ENCODE measurements at places on chromosomes 1 and 21.

GRCh38 chr1:117886101-117886795, 43.2 kb downstream of the GDAP2 start:
- no peak for DNase-seq

DNA sequence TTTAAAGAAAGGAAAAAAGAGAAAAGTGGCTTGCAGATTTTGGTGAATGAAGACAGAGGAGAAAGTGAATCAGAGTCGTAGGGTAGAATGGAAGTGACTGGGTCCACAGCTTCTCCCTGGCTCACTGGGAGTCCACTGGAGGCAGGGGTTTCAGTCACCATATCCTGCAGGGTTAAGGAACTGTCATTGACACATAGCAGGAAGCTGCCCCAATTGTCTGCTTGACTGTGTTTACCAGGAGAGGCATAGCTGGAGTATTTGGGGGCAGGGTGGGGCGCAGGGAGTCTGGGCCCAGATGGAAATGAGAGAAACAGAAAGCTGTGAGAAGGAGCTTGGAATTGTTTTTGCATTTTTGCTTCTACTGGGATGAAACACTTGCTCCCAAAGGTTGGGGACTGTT, 228.8 kb upstream of the CSF3R start:
- no peak for DNase-seq

GRCh38 chr1:18955441-18956192, 859 bp downstream of the IFFO2 start:
- peak; percentile 26 for DNase-seq

GRCh38 chr1:181044449-181044966, 10.7 kb downstream of the MR1 start:
- no peak for DNase-seq

DNA sequence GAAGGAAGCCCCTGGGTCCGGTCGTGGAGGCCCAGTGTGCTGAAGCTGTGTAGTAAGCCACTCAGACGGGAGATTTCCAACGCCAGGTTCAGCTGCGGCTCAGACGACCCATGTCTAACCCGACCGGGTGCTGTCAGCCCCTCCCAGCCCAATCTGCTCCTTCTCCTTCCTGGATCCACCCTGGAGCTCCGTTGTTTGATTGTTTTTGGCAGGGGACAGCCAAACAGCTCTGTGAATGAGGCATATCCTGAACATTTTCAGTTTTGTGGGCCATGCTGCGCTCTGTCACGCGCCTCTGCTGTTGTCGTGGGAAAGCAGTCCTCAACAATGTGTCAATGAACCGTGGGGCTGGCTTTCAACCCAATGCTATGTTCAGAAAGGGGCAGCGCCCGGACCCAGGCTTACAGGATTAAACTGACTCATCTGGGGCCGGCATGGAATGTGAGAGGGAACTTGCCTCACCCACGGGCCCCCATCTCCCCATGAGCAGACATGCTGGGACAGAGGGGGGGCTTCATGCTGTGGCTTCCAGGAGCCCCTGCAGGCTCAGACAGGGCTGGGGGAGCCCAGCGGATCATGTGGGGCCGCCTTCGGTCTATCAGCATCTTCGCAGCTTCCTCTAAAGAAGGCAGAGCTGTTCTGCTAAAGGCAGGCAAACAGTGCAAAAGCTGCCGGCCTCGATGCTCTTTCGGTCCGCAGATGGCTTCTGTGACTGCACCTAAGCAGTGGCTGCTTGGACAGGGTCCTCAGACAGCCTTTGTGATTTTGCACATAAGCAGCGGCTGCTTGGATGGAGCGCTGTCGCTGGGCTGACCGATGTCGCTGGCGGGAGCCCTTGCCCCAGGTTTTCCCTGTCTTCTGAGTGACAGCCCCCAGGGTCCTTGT, 101.7 kb downstream of the RIPK4 start:
- DNase-seq = no peak

GRCh38 chr1:234702342-234703000, 92.5 kb upstream of the IRF2BP2 start:
- no peak for DNase-seq

DNA sequence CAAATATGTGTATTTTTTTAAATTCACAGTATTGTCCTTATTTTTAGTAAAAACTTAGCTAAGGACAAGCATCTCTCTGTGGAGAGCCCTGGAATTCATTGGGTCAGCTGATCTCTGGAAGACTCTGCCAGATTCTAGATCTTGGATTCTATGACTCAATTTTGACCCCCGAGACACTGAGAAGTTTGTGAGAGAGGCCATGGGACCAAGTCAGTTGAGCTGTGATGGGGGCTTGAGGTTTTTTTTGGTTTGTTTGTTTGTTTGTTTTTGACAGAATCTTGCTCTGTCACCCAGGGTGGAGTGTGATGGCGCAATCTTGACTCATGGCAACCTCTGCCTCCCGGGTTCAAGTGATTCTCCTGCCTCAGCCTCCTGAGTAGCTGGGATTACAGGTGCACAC, 13.5 kb downstream of the SHISA4 start:
- DNase-seq = no peak

DNA sequence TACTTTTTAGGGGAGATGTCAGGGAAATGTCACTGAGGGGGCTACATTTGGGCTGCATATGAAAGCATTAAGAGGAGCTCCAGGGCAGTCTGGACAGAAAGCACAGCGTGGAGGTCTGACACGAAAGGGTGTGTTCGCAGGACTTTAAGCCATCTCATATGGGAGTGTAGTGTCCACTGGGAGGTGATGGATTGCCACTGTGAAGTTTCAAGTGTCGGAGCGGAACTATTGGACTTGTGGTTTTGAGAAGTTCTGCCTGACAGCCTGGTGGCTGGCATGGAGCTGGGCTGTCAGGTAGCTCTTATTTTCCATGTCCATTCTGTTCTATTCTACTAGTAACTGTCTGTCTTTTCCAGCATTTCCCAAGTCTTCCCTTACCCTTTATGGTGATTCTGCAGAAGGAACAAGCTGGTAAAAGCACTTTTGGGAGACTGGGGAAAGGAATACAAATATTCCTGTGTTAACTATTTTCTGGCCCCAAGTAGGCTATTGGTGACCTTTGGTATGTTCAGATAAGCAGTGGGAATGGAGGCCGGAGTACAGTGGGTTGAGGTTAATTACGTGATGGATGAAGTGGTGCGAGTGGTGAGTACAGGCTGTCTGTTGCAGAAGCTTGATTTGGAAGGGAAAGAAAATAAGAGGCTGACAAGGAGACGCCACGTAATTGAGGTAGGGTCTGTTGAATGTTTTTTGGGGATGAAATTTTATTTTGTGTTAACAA, 19.3 kb downstream of the B3GALT5 start:
- DNase-seq = no peak

DNA sequence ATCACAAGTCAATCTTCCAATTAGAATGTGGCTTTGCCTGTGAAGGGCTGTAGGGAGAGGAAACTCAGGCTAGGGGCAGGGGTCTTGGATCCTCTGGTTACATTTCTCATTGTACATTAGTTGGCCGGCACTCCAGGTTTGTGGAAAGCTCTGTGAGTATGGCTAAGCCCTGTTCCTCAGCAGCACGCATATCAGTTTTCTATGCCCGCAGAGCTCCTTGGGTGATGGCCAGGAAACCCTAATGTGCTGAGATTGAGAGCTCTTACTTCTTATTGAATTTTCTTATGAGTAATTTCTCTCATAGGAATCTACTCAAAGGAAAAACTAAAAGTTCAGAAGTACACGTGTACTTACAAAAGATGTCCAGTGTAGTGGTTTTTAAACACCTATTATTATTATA, 30.7 kb upstream of the STMN1 start:
- DNase-seq = no peak

DNA sequence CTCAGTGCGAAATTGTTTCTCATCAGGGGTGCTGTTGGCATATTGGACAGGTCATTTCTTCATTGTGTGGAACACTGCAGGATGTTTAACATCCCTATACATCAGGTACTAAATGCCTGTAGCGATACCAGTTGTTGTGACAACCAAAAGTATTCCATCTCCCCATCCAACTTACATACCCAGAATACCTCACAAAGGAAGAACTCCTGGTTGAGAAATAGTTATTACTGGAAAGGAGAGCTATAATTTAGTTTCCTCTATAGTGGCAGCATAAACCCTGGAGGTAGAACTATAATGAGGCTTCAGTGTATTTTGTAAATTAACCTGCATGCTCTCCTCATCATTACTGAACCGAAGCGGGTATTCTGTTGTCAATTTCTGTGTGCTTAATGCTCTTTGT, 45.1 kb downstream of the IVNS1ABP start:
- no peak for DNase-seq

- DNase-seq = no peak
Observed at GRCh38 chr1:247293047-247293446, 37.2 kb downstream of the VN1R5 start.

- DNase-seq = no peak
Observed at GRCh38 chr1:248751142-248751541, 4.4 kb downstream of the LYPD8 start.

- DNase-seq = no peak
Observed at GRCh38 chr1:157101149-157101548, 1.5 kb upstream of the ETV3L start.

DNA sequence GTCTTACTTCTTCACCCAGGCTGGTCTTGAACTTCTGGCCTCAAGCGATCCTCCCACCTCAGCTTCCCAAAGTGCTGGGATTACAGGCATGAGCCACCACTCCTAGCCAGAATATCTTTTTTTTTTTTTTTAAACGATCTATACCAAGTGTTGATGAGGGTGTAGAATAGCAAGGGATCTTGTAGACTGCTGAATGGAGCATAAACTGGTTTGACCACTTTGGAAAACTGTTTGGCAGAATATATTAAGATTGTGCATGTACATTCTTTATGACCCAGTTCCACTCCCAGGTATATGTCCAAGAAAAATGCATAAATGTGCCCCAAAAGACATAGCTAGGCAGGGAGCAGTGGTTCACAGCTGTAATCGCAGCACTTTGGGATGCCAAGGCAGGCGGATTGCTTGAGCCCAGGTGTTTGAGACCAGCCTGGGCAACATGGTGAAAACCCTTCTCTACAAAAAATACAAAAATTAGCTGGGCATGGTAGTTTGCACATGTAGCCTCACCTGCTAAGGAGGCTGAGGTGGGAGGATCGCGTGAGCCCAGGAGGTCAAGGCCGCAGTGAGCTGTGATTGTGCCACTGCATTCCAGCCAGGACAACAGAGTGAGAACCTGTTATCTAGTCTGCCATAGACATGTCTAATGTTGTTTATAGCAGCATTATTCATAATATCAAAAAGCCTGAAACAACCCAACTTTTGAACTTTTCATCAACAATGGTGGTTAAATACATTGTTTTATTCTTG, 184.0 kb downstream of the VPS13D start:
- no peak for DNase-seq

GRCh38 chr21:34599534-34600101, 15.3 kb downstream of the RCAN1 start:
- no peak for DNase-seq

- DNase-seq = peak; percentile 11
Observed at GRCh38 chr1:11273595-11274234, 717 bp downstream of the UBIAD1 start.

- DNase-seq = no peak
Observed at GRCh38 chr1:228778026-228778425, 42.7 kb downstream of the RHOU start.

DNA sequence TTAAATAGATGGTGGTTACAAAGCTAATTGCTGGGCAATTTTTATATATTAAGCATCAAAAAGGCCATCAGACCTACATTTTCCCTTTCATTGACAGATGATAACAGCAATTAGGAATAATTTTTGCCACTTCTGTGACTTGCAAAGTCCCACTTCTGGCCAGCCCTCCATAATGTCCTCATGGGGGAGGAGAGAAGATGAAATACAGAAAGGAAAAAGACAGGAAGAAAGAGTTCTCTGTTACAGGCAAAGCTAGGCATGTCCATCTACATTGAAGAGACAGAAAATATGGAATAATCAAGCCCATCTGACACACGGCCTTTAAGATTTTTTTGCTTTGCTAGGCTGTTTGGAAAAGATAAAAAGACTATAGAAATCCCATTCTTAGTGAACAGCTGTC, 108.0 kb downstream of the ENAH start:
- DNase-seq = no peak

DNA sequence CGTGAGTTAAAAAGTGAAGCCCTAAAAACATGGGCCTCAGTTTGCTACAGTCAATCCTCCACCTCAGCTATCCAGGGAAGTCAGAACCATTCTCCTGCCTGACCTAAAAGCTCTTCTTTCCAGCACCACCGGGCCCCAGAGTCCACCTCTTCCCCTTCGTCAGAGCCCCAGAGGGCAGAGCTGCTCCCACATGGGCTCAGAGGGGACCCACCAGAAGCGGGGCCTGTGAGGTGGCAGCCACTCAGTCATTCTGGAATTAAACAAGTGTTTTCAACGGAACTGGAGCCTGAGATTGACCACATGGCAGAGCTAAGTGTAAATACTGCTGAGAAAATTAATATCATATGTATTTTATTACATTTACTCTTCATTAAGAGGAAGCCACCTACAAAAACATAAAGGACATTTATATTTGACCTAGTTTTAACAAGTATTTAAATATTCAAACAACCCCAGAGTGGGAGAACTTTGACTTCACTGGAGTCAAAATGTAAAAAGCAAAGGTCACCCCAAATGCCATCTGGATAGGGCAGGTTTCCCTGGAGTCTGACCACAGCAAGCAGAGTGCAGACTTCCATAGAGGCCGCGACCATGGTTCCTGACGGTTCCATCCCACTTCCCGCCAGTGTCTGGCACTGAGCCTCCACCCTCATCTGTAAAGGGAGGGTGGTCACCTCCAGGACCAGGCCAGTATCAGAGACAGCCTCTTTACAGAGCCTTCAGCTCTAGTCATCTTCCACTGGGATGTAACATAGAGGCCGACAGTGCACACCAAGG, 1.8 kb downstream of the SUMO3 start:
- no peak for DNase-seq

- no peak for DNase-seq
Observed at GRCh38 chr1:114586513-114587047, 5.2 kb upstream of the BCAS2 start.

- no peak for DNase-seq
Observed at GRCh38 chr1:233885196-233885920, 19.1 kb upstream of the SLC35F3 start.

DNA sequence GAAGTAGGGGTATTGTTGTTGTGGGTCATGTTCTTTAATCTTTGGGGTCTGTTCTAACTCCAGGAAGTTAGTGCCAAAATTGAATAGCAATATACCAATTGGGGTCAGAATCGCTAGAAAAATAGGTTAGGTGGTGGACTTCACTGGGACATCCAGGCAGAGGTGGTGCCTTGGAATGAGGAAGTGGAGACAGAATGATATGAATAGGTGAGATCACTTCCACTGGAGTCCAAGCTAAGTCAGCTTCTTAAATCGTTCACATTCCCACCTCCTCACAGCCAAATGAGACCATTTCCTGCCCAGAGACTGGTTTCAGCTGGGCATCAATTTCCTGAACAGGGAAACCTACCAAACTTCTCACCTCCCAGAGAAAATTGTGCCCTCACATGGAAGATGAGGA, 137.8 kb upstream of the RAB4A start:
- no peak for DNase-seq

- DNase-seq = peak; percentile 53
Observed at GRCh38 chr1:171801487-171801891, 20.0 kb downstream of the METTL13 start.

DNA sequence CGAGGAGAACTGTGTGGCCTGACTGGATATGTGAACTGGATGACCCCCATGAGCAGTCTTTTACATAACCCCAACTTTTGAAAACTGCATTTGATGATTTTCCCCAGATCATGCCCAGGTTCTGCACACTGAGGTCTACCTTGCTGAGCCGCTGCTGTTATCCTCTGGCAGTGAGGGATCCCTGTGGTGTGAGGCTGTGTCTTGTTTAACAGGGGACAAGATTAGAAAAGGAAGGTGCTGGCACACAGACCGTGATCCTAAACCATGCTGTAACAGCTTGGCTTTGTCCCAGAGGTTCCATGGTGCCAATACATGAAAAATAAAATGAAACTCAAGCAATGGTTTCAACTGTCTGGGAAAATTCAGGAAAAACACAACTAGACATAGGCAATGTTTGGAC, 134.2 kb downstream of the ZZZ3 start:
- DNase-seq = no peak

All from SK-N-DZ (cell line).